RWPE1 (cell line): ENCODE measurements at places on chromosomes 5 and 9.

DNA sequence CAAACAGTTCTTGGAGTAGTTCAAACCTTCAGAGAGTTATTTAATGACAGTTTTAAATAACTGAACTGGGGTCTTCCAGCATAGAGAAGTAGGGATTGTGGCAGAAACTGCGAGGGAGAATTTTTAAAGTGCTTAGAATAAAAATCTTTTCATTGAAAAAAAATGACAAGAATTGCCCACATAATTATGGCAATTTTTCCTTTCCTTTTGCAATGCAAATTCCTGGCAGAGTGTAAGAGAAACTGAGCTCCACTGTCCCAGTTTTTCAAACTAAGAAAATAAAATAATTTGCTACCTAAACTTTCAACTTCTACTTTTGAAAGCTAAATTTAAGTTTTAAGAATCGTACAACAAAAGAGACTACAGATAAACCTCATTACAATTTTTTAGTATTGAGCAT is 2.3 kb upstream of the PTGER4 start:
- DNase-seq: no peak

GRCh38 chr9:127455324-127455992 is 4.1 kb downstream of the LRSAM1 start:
- no peak for DNase-seq

DNA sequence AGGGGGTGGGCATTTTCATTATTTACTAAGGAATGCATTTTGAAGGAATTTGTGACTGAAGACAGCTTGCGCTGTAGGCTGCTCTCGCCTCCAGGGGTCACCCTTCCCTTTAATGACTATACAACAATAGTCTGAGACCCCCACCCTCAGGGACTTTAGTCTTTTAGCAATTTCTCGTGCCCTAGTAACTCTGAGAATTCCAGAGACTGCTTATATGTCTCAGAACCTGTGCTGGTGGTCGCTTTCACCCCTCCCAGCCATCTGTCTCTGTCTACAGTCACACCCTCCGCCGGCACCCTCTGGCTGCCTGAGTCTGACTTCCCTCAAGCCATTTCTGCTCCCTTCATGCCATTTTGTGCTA is 671.4 kb downstream of the NR2F1-AS1 start:
- DNase-seq: no peak

DNA sequence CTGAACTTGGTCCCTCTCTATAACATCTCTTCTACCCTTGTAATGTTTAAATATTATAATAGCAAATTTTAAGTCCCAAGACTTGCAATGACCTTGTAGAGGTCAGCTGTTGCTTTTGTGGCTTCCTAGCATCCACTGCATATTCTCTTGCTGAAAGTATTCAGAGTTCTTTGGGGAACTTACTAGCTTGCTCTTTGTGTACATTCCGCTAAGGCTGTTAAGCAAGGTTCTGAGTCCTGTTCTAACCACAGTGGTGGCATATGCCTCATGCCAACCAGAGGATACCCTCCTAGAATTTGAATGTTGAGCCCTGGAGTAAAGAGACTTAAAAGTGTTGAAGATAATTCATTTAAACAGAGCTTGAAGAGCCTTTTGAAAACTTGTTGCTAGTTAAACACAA is 570.9 kb downstream of the TLE1 start:
- no peak for DNase-seq
